Choroid plexus epithelial cell (primary cell): ENCODE measurements at places on chromosomes 7 and 10.
A peak's percentile ranks its signal among the peaks of the same experiment; 100 is the strongest.

GRCh38 chr10:114499630-114500190 lies 95.4 kb upstream of the AFAP1L2 start:
- no peak for DNase-seq

GRCh38 chr10:117537436-117537903 lies 5.1 kb upstream of the EMX2 start:
- peak; percentile 42 for DNase-seq

DNA sequence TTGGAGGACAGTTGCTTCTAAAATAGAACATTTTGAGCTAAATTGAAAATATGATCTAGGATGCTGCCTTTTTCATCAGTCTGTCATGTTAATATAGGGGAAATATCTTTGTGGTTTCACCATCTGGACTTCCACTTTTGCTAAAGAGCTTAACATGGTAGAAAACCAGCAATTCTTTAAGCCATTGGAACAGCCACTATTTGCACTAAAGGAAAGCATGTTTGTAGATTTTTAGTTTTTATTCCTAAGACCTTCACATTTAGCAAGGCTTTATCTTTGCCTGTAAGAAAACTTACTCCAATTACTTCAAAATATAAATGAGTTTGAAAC lies 291.0 kb downstream of the RNLS start:
- no peak for DNase-seq

- DNase-seq: no peak
These were observed 21.3 kb upstream of the FXYD4 start for GRCh38 chr10:43350156-43350555.

- DNase-seq: no peak
These were observed 208.6 kb upstream of the MGMT start for GRCh38 chr10:129258283-129258923.

DNA sequence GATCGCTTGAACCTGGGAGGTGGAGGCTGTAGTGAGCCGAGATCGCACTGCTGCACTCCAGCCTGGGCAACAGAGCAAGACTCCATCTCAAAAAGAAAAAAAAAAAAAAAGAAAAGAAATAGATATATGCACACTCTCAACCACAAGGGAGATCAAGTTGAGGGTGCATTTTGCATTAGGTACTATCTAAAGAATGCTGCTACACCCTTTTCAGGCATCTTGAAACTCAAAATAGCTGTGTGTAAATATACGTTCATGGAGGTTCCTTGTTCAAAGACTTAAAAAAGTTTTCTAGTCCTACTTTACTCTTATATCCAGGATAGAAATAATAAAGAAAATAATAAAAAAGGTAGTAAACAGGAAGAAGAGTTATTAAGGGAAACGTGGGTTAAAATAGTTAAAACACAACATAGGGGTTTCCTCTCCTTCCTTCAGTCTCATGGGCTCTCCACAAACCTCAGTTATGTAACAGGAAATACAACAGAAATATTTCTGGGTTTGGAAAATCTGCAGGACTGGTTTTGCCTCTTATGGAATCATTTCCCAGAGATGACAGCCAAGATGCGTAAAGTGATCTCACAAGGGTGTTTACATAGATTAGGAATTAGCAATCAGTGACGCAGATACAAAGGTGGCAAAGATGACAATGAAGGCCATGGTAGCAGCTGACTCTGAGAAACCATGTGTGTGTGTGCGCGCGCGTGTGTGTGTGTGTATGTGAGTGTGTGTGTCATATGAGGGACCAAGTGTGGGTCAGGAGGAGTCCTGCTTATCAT lies 15.1 kb downstream of the STEAP4 start:
- peak; percentile 47 for DNase-seq

DNA sequence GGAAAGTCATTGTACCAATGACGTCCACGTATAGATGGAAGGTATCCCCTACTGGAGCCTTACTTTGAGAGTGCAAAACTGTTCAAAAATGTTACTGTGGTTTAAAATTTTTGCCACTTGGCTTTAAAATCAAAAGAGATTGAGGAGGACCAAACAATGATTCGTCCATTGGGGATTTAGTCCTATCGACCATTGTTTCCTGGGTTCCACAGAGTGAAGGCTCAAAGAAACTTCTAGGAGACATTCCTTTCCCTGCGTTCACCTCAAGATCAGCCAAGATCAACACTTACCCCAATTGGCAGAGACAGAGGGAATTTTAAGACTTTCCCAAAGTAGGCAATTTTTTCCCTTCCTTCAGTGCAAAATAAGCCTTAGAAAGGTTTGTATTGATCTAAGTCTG lies 152.3 kb downstream of the NEBL start:
- DNase-seq: no peak

GRCh38 chr7:50657912-50658311 lies 92.7 kb upstream of the DDC start:
- no peak for DNase-seq
